ENCODE measurements at places on chromosomes 3 and 15. TPM values are rescaled to one million over a fixed set of nuclear protein-coding genes. Genes with fewer than 3 reads are reported as not detected.

Gene C3orf22
- not detected for total RNA-seq

Gene MST1R
- total RNA-seq: 6.3 TPM

Gene GOLGA6A
- 0.89 TPM for total RNA-seq

Gene ROPN1
- total RNA-seq: 0.69 TPM

Gene STT3B
- 124 TPM for total RNA-seq

Gene ZIC4
- total RNA-seq: 0.79 TPM

Gene CEP70
- 29.7 TPM for total RNA-seq

Gene RARRES1
- 4.9 TPM for total RNA-seq

Gene LRRC31
- total RNA-seq: not detected

Gene ITIH3
- total RNA-seq: 0.49 TPM

Gene FBXO45
- 15.0 TPM for total RNA-seq

Gene SETD2
- total RNA-seq: 72.1 TPM

Gene PLAAT1
- 2.4 TPM for total RNA-seq

GRCh38 chr15:41562784-41563198, 3.8 kb downstream of the TYRO3 start:
- DNase-seq: no peak

DNA sequence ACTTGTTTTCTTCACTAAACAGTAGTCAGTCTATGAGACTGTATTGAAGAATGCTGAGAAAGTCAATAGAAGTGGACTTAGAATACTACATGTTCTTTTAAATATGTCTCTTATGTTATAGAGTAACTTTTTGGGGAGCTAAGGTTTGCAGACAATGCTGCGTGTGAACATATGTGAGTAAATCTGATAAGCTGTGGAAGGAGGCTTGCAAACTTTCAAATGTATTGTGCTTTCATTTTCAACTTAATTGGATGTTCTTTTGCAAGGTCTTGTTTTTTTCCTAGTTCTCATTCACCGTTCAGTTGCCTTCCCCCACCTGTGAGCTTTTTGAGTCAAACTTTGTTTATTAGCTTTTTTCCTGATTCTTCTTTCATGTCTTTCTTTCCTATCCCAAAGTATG, 176.2 kb downstream of the LPP start:
- no peak for DNase-seq

DNA sequence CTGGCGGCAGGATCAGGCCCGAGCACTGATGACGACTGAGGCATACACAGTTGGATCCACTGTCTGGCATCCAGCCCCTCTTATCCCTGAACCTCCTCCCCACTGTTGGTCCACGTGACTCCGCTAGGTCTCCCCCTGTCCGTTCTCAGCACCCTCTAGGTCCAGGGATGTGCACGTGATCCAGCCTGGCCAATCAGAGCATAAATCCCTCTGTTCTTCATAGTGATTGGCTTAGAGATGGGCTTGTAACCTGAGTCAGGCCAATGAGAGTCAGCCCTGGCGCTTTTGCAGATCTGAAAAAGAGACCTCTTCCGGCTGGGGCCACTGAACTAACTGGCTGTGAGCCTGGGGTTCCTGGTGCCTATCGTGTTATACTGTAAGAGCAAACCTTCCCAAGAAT, 20.5 kb upstream of the IQSEC1 start:
- DNase-seq: no peak

DNA sequence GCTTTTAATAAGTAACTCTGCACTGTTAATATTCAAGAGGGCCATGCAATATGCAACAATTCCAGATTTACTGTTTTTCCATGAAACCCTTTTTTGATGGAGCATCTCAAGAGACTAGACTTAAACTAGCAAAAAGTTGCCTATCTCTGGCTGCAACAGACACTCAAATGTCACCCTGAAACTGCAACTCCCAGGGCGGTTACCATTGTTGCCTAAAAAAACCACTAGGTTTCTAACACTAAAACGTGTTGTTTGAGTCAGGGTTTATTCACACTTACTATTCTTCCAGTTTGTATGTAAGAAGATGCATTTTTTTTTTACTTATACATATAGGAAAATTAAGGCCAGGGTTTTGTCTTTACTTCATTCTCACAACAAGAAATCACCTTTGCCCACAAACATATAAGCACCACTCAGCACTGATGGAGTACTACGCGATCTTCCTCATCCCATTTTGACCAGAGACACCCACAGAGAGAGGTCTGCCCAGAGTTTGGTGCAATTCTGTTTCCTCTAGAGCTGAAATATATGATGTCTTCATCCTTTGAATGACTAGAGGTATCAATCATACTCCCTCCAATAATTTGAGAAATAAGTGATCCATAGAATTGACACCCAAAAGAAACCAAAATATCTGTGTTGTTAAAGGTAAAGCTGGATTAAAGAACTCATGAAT, 124.0 kb upstream of the SNTN start:
- no peak for DNase-seq

DNA sequence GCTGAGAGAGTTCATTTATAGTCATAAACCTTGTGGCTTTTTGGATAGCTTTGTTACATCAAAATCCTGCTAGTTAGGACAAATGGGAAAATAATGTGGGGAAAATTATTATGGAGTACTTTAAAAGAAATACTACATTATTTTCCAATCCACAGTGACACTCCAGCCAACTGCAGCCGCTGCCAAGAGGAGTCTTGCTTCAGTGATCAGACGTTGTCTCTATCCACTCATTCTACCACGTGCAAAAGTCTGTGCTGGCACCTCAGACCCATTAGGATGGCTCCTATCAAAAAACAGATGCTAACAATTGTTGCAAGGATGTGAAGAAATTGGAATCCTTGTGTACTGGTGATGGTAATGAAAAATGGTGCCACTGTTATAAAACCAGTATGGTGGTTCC, 128.6 kb upstream of the IQSEC1 start:
- no peak for DNase-seq

DNA sequence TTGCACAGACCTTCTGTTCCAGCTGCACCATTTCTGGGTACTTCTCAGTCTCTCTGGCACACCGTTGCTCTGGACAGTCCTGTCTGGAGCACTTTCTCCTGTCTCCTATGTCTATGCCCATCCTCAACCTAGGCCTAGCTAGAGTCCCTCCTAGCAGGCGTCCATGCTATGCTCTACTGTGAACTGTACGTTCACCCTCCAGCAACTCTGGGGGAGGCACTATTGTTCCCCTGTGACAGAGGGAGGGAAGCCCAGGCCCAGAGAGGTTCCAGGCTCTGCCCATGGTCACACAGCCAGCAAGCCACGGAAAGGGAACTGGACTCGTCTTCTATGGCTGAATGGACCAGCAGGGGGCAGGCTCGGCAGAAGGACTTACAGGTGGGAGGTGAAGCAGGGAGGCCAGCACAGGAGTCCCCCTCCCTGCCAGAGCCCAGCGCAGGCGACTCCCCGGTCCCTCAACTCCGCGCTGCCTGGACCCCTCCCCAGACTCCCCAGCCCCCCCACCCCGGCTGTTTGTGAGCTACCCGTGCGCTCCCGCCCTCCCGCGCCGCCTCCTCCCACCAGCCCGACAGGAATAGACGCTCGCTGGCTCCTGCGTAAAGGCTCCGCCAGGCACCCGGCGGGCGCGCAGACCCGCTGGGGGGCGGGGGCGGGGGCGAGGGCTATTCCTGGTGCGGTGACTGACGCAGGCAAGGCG, 1.7 kb upstream of the LINGO1 start:
- no peak for DNase-seq

DNA sequence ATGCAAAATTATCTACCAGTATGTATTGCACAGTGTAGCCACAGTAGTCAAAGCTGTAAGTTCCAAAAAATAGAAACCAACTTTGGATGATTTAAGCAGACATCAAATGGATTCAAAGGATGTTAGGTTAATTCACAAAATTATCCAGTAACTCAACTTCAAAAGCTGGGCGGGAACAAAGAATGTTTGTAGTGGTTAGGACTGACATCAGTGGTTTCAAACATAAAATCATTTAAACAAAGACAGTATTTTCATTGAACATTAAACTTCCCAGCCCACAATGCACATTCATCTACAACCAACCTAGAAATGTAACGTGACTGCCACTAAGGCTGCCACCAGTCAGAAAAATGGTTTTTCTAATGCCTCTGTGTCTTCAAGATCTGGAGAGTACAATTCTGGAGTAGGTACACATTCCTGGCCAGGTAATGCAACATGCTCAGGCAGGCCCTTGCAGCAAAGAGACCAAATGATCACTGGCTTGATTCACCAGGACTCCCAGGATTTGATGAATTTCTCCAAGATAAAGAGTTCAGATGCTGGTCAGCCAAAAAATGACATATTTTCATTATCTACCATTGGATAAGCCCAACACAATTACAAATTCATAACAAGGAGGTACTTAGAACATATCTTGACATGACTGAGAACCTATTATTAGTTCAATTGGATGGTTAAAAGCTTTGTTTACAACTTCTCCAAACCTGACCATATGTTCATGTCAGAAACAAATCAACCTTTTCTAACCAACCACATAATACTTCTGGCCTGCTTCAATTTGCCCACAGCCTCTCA, 189.8 kb upstream of the CNTN4 start:
- DNase-seq: no peak

GRCh38 chr15:40591389-40591788, 2.7 kb upstream of the KNL1 start:
- DNase-seq: no peak

- no peak for DNase-seq
Measured at GRCh38 chr15:92711457-92711831, 55.9 kb upstream of the FAM174B start.

DNA sequence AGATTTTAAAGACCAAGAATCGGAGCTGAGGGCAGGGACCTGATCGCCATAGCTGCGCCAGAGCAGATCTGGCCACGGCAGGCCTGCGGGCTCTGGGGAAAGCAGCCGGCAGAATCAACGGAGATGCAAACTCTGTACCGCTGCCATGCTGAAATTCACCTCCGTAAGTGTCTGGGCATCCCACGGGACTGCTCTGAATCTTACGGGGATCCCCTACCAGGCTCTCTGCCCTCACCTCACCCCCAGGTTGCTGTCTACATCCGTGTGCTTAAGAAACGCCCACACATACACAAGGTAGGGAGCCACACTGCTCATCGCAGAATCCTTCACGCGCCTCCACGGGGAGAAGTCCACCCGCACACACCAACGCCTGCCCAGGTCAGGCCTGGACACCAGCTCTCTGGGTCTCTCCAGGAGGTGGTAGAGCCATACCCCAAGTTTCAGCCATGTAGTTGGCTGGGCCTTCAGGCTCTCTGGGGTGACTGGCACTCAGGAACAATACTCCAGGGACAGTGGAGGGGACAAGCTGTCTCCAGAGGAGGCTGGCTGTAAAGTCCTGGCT, 33.5 kb downstream of the FAM174B start:
- DNase-seq: no peak

- DNase-seq: no peak
Measured at GRCh38 chr15:22735781-22736180, 50.7 kb upstream of the NIPA1 start.

DNA sequence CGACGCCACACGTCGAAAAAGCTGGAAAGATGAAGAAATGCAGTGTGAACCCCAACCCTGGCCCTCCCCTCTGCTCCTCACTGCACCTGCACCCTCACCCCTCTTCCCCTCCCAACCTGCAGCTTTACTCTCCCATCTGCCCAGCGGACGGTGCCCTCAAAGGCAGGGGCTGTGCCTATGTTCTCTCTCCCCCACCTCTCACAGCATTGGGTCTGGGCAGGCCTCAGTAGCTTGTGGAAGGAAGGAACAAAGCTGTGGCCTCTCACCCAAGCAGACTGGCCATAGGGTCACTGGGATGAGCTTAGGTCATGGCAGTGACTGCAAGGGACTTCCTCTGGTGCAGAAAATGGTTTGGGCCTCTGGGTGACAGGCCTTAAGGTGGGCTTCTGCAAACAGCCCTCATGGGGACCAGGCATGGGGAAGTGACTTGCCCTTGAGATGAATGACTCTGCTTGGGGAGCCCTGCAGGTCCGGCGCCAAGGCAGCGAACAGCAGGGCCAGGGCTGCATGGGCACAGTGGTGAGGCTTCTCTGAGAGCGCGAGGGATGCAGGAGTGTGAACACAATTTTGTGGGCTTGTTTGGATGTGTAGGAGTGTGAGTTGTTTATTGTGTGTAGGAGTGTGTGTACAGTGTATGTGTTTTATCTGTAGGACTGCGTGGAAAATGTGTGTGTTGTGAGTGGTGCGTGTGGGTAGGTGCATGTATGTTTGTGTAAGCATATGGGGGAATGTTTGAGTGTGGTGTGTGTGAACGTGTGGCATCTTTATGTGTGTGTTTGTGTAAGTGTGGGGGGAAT, 29.2 kb downstream of the SRPRB start:
- DNase-seq: no peak

GRCh38 chr3:15654127-15654526, 52.6 kb downstream of the BTD start:
- no peak for DNase-seq

- no peak for DNase-seq
Measured at GRCh38 chr3:134309987-134310700, 59.5 kb upstream of the RYK start.

DNA sequence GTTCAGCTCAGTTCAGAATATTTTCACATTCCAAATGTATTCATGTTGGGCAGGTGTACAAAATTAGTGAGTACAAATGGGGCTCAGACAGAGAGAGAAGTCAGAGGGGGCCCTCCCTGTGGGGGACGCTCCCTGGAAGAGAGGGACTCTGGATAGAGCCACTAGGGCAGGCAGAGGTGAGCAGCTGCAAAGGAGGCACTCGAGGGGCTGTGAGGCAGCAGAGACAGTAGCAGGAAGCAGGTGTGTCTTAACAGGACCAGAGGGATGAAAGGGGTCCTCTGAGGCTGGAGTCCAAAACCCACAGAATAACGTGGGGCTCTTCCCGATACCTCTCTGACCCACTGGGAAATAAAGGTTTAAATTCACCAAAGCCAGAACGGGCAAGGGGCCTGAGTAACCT, 127.1 kb downstream of the MEGF11 start:
- no peak for DNase-seq

GRCh38 chr15:91961357-91961756, 107.8 kb downstream of the SLCO3A1 start:
- no peak for DNase-seq

- DNase-seq: no peak
Measured at GRCh38 chr15:61057376-61057775, 171.7 kb downstream of the RORA start.

- DNase-seq: no peak
Measured at GRCh38 chr3:101235048-101235447, 85.3 kb downstream of the IMPG2 start.
